ENCODE measurements at places on chromosomes 11 and 22.
A peak's percentile ranks its signal among the peaks of the same experiment; 100 is the strongest.

- no peak for DNase-seq
These were observed 1.2 kb upstream of the TSKU start for GRCh38 chr11:76781807-76782530.

DNA sequence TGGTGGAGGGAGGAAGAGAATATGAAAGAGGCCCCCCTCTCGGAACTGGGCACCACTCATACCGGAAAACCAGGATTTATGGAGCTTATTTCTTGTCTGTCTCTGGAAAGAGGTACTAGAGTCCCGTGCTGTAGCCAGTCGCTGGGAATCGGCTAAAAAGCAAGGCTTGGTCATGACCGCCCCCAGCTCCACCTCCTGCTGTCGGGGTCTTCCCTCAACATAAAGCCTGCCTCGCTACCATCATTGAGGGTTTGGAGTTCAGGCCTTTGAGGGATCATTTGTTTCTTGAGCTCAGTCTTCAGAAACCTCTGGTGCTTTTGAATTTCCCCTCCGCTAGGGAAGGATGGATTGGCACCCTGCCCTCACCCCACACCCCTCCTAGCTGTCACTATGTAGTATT lies 97.1 kb downstream of the TSPAN18 start:
- DNase-seq, result no peak

GRCh38 chr11:117484156-117484555 lies 156.5 kb downstream of the CEP164 start:
- DNase-seq, result no peak

- no peak for DNase-seq
These were observed 37.3 kb downstream of the OSBPL5 start for GRCh38 chr11:3127706-3128355.

- no peak for DNase-seq
These were observed 59.8 kb upstream of the NAV2 start for GRCh38 chr11:19652623-19653375.

- DNase-seq, result no peak
These were observed 2.9 kb downstream of the UBE2L3 start for GRCh38 chr22:21570398-21570797.

- DNase-seq, result peak; percentile 9
These were observed 871 bp downstream of the BDNF start for GRCh38 chr11:27699242-27699925.

DNA sequence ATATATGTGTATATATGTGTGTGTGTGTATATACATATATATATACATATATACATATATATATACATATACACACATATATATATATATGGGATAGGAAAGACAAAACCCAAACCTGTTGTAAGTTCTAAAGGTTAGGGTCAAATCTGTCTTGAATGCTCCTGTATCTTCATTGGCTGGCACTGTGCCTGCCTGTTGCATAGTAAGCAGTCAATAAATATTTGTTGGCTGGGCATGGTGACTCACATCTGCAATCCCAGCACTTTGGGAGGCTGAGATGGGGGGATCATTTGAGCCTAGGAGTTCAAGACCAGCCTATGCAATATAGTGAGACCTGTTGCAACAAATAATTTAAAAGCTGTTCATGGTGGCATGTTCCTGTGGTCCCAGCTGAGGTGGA lies 205.4 kb downstream of the DBX1 start:
- no peak for DNase-seq

DNA sequence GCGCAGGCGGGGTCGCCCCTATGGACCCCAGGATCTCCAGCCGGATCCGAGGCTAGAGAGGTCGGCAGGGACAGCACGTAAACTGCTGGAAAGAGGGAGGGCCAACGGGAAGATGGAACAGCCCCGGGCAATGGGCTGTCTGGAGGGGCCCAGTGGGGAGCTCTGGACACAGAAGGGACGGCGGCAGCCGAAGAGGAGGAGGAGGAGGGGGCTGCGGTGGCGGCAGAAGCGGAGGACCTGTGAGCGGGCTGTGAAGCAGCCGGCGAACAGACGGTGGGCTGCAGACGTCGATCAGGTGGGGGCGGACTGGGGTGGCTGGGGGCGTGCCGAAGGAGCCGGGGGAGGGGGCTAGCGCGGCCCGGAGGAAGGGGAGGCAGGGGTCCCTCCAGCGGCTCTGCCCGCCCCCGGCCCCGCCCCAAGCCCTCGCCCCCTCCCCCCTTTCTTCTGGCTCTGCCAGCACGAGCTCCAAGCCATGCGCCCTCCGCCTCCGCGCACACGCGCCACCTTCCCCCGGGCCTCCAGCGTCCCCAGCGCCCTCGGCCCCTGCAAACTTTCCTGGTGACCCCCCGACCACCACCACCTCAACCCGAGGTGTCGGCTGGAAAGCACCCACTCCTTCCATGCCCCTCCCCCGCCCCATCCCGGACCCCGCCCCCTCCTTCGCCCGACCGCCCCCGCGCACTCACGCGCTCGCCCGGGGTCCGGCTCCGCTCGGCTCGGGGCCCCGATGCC lies 432 bp downstream of the TNKS1BP1 start:
- DNase-seq, result peak; percentile 77

DNA sequence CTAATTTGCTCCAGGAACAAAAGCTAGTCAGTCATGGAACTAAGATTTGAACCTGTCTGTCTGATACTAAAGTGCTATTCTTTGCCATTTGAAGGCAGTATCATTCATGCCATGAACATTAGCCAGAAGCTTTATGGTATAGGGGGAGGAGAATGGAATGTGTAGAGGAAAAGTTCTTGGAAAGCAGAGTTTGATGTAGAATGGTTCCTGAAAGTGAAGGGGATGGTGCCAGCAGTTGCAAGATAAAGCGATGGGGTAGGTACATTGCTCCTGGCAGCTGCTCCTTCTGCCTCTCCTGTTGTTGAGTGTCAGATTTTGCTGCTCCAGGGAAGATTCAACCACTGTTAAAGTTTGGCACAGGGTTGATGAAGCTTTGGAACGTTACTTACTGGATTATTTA lies 53.4 kb downstream of the ARHGAP42 start:
- no peak for DNase-seq

- DNase-seq, result no peak
These were observed 52.4 kb downstream of the AAMDC start for GRCh38 chr11:77873345-77873744.

GRCh38 chr11:3947061-3947460 lies 91.6 kb downstream of the STIM1 start:
- DNase-seq, result no peak

DNA sequence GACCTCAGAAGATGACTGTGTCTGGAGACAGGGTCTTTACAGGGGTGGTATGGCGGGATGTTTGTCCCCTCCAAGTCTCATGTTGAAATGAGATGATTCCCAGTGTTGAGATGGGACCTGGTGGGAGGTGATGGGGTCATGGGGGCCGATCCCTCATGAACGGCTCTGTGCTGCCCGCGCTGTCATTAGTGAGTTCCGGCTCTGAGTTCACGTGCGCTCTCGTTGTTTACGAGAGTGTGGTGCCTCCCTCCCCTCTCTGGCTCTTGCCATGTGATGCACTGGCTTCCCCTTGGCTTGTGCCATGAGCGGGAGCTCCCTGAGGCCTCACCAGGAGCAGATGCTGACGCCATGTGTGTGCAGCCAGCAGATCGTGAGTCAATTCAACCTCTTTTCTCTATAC lies 830.8 kb downstream of the TBC1D22A start:
- no peak for DNase-seq

DNA sequence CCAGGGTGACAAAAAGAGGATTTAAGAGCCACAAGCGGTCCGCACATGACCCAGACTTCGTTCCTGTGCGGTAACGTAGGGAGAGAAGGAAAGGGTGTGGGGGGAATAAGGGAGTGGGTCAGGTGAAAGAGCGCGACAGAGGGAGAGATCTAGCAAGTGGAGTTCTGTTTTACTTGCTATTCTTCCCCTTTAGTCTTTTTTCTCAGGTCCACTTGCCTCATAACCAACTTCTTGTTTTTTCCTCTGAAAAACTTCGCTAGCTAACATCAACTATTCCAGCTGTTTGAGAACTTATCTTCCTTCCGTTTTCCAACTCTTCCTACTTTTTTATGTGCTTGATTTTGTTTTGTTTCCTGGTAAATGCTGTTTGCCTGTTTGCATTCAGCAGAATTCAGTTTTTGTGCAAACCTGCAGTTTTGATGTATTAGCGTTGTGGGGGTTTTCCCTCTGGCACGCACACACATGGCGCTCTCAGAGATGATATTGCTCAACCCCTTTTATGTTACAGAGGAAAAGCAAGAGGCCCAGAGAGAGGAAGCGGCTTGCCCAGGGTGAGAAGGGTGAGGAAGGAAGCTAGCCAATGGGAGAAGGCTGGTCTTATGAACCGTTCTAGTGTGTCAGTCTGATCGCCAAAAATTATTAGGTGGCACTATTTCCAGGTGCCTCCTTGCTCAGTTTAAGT lies 592 bp upstream of the CTSC start:
- peak; percentile 39 for DNase-seq

DNA sequence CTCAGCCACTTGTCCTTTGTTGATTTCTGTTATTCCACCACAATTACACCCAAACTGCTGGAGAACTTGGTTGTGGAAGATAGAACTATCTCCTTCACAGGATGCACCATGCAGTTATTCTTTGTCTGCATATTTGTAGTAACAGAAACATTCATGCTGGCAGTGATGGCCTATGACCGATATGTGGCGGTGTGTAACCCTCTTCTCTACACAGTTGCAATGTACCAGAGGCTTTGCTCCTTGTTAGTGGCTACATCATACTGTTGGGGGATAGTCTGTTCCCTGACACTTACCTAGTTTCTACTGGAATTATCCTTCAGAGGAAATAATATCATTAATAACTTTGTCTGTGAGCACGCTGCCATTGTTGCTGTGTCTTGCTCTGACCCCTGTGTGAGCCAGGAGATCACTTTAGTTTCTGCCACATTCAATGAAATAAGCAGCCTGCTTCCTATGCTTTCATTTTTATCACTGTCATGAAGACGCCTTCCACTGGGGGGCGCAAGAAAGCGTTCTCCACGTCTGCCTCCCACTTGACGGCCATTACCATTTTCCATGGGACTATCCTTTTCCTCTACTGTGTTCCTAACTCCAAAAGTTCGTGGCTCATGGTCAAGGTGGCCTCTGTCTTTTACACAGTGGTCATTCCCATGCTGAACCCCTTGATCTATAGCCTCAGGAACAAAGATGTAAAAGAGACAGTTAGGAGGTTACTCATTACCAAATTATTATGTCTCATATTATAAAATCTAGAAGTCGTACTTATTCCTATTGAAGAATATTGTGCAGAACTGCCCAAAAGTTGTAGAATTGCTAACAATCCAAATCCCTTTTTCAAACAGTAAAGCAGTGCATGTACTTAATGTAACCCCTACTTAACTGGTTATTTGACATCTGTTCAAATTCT lies 53.2 kb downstream of the OR4C6 start:
- DNase-seq, result no peak

DNA sequence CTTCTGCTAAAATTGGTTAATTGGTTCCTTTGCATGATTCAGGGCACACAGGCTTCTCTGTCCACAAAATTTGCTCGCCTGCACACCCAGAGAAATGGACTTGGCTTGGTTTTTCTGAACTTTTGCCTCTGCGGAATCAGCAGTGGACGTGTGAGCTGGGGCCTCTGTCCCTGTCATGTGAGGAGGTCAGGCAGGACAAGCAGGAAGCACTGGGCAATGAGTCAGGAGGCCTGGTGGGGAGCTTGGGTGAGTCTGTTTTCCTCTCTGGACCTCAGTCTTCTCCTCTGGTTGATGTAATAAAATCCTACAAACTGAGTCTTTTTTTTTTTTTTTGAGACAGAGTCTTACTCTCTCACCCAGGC lies 10.4 kb upstream of the CELSR1 start:
- no peak for DNase-seq

GRCh38 chr11:5280582-5281102 lies 10.9 kb upstream of the HBE1 start:
- peak; percentile 7 for DNase-seq
